GM12891 (cell line): ENCODE measurements at places on chromosomes 7 and 10.

GRCh38 chr10:14397066-14397465 lies 66.3 kb upstream of the FRMD4A start:
- DNase-seq = no peak

- DNase-seq = no peak
Observed at GRCh38 chr7:28588602-28589001, 176.3 kb downstream of the CREB5 start.

DNA sequence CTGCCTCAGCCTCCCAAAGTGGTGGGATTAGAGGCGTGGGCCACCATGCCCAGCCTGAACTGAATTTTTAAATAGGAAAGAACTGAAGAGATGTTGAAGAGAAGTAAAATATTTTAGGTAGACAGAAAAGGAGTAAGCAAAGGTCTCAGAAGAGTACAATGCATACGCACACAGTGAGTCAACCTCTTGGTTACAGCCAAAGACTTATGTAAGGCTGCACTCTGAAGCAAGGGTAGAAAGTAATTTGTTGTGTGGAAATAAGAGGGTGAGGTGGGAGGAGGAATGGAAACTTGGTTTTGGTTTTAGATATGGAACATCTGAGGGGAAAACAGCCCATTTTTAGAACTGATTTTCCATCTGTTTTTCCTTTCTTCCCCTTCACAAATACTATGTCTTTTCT lies 17.6 kb downstream of the KRIT1 start:
- DNase-seq = no peak

- no peak for DNase-seq
Observed at GRCh38 chr10:91096274-91096673, 124.2 kb upstream of the PCGF5 start.

GRCh38 chr7:55108818-55109217 lies 90.0 kb downstream of the EGFR start:
- no peak for DNase-seq

- no peak for DNase-seq
Observed at GRCh38 chr7:69047151-69047754, 551.0 kb upstream of the AUTS2 start.

- DNase-seq = no peak
Observed at GRCh38 chr7:135414850-135415439, 95.0 kb downstream of the CNOT4 start.

- no peak for DNase-seq
Observed at GRCh38 chr7:134327896-134328295, 11.2 kb upstream of the SLC35B4 start.

DNA sequence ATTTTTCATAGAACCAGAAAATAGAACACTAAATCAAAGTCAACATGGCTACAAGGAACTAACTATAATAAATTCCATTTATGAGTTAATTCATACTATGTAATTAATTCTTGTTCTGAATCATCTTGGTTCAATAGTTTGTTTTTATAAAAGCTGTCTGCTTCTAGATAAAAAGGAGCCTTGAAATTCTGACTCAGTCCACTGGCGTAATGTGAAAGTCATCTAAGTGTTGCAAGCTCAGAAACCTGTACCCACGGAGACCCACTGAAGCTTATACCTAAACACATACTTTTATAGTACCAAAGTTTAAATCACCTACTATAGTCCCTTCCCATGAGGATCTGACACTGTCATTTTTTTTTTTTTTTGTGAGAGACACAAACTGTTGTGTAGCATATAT lies 489.4 kb downstream of the SEMA3D start:
- DNase-seq = no peak

- DNase-seq = no peak
Observed at GRCh38 chr7:77338883-77339629, 77.1 kb downstream of the GSAP start.

- no peak for DNase-seq
Observed at GRCh38 chr7:30900053-30900452, 11.6 kb upstream of the AQP1 start.

- DNase-seq = no peak
Observed at GRCh38 chr7:98643236-98643985, 26.3 kb downstream of the NPTX2 start.
